ENCODE measurements at places on chromosomes 12 and 14. TPM values are rescaled to one million over a fixed set of nuclear protein-coding genes. Genes with fewer than 3 reads are reported as not detected.

Gene SALL2
- polyA plus RNA-seq = 1.8 TPM

Gene AQP5
- polyA plus RNA-seq = 0.61 TPM

Gene B4GALNT3
- polyA plus RNA-seq = 34.6 TPM

Gene C1R
- polyA plus RNA-seq = 98.5 TPM

GRCh38 chr14:22538671-22539228, 50.3 kb downstream of the DAD1 start:
- no peak for DNase-seq

GRCh38 chr12:93599192-93599591, 26.7 kb downstream of the SOCS2 start:
- DNase-seq = no peak

DNA sequence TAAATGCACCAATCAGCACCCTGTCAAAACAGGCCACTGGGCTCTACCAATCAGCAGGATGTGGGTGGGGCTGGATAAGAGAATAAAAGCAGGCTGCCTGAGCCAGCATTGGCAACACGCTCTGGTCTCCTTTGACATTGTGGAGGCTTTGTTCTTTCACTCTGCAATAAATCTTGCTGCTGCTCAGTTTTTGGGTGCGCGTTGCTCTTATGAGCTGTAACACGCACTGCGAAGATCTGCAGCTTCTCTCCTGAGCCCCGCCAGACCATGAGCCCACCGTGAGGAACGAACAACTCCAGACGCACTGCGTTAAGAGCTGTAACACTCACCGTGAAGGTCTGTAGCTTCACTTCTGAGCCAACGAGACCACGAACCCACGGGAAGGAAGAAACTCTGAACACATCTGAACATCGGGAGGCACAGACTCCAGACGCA, 8.4 kb upstream of the PIANP start:
- no peak for DNase-seq

DNA sequence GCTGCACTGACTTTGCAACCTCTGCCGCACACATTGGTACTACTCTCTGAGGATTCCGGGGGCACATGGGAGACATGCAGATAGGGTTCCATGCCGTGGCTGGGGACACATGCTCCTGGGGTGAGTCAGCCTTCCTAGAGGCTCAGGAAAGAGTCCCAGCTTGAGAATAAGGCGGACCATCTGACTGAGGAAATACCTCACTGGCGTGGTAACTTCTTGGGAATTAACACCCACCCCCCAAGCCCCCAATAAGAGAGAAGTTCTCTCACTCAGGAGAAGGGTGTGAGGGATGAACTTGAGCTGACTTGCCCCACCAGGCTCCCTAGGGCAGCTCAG, 23.2 kb downstream of the PLXNC1 start:
- DNase-seq = no peak

- no peak for DNase-seq
These were observed 25.7 kb upstream of the SLC16A7 start for GRCh38 chr12:59570145-59570544.

DNA sequence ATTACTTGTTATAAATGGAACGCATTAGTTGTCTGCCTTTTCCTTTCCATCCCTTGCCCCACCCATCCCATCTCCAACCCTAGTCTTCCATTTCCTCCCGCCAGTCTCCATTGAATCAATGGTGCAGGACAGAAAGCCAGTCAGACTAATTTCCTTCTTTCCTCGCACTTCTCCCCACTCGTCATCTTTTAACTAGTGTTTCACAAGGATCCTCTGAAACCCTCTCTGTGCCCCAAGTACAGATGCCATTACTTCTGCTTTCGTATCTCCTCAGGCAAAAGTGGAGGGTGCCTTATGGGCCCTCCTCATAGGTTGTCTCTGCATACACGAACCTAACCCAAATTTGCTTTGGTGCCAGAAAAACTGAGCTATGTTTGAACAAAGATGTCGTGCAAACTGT, 4.2 kb downstream of the DAZAP2 start:
- DNase-seq = no peak

DNA sequence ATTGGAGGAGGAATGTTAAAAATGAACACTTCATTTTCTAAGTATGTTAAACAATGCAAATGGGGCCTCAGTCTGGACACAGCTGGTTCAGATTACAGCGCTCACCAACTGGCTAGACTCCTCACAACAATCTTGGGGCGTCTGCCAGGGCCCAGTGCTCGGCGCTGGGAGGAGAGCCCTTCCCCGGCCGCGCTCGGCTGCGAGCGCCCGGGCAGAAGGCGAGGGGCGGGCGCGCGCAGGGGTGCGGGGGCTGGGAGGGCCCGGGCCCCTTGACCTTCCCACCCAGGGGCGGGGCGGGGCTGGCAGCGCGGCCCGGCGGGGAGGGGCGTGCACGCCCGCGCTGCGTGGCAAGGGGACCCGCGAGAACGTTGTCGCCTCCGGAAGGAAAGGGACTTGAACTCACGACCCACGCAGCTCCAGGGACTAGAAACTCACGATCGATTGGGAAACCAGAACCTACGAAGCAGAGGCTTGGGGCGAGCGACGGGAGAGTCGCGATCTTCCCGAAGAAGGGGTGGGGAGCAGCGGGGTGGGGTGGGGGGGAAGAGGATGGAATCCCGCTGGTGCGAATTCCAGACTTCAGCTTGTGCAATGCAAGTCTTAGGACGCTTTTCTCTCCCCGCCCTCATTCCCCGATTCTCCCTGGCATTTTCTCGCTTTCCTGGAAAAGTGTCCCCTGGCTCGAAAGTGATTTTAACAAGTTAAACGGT, at the start of gene FBLN5:
Gene FBLN5 (minus strand): TSS at position 220 of the 710 bp plus-strand sequence. CDS start 465 bp downstream, outside the sequence.
- peak; percentile 67 for DNase-seq

- DNase-seq = no peak
These were observed 117.8 kb downstream of the MED13L start for GRCh38 chr12:116159593-116160200.

DNA sequence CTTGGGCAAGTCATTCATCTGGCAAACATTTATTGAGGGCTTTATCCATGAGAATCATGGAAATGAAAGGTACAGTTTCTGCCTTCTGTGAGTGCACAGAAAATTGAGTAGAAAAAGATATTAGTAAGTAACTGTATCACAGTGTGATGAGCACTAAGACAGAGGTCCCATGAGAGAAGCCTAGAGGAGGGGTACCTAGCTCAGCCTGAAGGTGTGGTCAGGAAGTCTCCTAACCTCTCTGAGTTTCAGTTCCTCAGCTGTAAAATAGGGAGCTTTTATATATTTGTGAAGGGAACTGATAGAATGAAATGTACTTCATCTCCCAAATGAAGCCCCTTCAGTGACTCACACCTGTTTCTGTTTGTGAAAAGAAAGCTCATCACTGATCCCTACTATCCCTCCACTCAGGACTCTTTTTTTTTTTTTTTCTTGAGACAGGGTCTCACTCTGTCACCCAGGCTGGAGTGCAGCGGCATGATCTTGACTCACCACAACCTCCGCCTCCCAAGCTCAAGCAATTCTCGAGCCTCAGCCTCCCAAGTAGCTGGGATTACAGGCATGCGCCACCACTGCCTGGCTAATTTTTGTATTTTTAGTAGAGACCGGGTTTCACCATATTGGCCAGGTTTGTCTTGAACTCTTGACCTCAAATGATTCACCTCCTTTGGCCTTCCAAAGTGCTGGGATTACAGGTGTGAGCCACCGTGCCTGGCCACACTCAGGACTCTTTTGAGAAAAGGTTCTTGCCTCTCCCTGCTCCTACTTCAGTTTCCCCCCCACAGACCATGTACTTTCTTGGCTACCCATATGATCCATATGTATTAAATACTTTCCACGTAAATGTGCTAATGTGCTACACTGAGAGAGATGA, 93.7 kb upstream of the FUT8 start:
- no peak for DNase-seq

DNA sequence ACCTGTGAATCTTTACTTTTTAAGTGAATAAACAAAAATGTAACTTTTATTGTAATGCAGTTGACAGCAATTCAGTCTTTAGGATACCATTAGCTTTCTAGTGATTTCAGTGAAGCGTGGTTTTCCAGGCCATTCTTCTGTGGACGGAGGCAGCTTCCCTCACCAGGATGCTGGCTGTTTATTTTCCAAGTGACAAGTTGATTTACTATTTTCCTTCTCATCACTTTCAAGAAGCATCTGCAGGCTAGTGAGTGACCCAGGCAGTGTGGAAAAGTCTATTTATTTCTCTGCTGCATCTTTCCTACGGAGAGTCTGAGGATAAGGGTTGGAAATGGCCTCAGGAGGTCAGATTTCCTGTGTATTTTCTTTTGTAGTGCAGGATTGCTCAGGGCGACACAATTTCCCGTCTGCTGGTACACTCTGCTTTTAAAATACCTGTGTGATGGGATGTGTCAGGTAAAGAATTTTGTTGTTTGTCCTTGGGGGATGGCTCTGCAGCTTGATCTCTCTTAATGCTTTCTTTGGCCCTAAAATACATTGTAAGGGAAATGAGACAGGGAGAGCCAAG, 467.8 kb downstream of the NRXN3 start:
- no peak for DNase-seq
